Foreskin keratinocyte (primary cell): ENCODE measurements at places on chromosomes 2 and 18. TPM values are rescaled to one million over a fixed set of nuclear protein-coding genes. Genes with fewer than 3 reads are reported as not detected.

Gene CFAP65
- not detected in 2 replicates for total RNA-seq

DNA sequence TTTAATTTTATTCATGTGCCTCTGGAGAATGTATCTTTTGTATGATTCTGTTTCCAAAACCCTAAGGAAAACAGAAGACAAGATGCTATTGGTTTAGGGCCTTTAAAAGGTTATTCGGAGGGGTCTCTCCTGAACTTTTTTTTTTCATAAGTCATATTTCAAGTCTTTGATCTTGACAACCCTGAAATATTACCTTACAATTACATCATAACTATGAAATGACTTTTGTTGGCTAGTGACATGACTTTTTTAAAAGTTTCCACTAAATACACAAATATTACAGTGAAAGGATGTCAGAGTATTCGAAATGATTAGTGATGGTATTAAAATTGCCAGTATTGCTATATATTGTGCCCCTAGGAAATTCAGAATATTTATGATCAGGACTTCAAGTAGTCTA, 31.8 kb upstream of the FZD7 start:
- DNase-seq: no peak

GRCh38 chr2:105194022-105194675, 47.4 kb upstream of the GPR45 start:
- no peak for DNase-seq

DNA sequence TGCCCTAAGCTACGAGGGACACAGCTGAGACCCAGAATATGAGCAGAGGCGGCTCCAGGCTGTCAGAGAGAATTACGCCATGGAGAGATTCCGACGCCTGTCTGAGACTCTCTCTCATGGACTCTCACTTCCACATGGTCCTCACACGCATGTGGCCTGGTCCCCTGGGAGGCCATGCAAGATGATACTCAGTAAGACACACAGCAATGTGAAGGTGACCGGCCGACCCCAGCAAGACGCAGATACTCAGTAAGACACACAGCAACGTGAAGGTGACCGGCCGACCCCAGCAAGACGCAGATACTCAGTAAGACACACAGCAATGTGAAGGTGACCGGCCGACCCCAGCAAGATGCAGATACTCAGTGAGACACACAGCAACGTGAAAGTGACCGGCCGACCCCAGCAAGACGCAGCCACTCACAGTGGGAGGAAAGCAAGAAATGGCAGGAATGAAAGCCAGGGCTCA, 400.8 kb upstream of the MYT1L start:
- DNase-seq: no peak

DNA sequence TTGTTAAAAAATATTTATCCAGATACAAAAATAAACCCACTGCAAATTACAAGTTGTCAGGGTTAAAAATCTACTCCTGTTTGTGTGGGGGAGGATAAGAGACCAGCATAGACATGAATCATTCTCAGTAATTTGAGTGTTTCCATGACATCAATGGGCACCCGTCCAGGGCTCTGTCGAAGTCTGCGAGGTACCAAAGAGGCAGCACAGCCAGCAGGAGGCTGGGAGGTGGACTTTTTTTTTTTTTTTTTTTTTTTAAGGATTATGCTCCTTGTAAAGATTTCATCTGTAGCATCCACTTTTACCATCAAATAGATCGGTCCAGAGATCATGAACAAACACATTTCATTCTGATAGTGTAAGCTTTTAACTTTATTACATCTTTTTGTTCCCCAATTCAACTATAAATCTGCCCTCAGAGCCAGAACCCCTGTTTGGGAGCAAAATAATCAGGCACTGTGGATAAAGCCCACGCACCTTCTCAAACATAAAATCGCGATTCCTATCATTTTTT, 182.0 kb downstream of the TCF4 start:
- peak; percentile 79 for DNase-seq

- DNase-seq: no peak
Observed at GRCh38 chr18:59690996-59691395, 6.2 kb downstream of the CCBE1 start.

Gene COL4A3
- total RNA-seq: 0.07 and 0.34 TPM in 2 replicates

- DNase-seq: peak; percentile 91
Observed at GRCh38 chr2:101047075-101047766, 45.1 kb downstream of the RPL31 start.

- DNase-seq: no peak
Observed at GRCh38 chr2:231170055-231170454, 28.4 kb upstream of the ARMC9 start.

- DNase-seq: no peak
Observed at GRCh38 chr2:183011743-183012142, 26.5 kb downstream of the NCKAP1 start.

Gene OTOS
- not detected in 2 replicates for total RNA-seq

DNA sequence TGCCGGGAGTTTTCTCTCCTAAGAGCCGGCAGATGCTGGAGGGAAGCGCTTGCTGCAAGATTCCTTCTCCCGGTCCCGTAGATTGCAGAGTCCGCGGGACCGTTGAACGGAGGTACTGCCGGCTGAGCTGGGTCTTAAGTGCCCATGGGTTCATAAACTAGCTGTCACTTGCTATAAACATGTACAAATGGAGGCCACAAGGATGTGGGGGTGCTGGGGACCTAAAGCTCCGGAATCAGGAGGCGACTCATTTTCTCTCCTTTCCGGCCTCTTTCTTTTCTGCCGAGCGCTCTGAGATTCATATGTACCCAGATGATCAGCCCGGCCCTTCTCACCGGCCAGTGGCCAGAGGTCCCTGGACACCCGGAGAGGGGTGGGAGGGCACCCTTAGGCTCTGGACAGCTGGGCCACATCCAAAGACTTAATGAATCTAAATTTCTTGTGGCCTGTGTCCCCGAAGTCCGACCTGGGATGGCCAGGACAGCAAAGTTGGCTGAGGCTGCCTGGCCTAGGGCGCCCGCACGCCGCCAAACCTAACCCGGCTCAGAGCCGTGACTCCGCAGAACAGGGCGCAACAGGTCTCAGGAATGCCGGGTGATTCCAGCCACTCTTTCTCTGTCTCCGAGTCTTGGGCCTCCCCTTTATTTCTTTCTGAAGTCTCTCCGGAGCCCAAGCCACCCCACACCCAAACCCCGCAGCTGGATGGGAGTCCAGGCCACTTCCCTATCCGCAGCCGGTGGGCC, 2.4 kb upstream of the PAX3 start:
- DNase-seq: no peak

- no peak for DNase-seq
Observed at GRCh38 chr2:105886029-105886454, 141.3 kb downstream of the NCK2 start.

- no peak for DNase-seq
Observed at GRCh38 chr2:241617431-241618154, 19.4 kb downstream of the THAP4 start.

GRCh38 chr2:44983836-44984604, 25.2 kb downstream of the SIX2 start:
- no peak for DNase-seq

DNA sequence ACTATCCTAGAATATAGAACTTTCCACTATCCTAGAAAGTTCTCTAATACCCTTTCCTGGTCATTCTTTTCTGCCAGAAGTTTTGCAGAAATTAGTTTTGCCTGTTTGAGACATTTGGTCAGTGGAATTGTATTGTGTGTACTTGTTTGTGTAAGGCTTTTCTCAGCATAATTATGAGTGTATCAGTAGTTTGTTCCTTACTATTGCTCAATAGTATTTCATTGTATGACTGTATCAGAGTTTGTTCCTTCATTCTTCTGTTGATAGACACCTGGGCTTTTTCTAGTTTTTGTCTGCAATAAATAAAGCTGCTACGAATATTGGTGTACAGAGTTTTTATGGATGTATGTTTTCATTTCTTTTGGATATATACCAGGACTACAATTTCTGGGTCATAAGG, 27.2 kb downstream of the CCDC138 start:
- no peak for DNase-seq

- DNase-seq: no peak
Observed at GRCh38 chr18:49692906-49693716, 120.2 kb downstream of the ACAA2 start.

Gene GCG
- not detected in 2 replicates for total RNA-seq

GRCh38 chr2:42046819-42047487, 868 bp upstream of the PKDCC start:
- DNase-seq: no peak

DNA sequence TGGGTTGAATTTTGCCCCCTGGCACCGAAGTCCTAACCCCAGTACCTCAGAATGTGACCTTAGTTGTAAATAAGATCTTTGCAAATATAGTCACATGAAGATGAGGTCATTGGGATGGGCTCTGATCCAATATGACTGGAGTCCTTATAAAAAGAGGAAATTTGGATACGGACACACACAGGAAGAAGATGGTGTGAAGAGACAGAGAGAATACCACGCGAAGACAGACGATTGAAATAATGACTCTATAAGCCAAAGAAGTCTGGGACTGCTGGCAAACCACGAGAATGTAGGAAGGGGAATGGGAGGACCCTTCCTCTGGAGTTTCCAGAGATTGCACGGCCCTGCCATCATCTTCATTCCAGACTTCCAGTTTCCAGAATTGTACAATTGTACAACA, 98.6 kb downstream of the CPO start:
- no peak for DNase-seq

DNA sequence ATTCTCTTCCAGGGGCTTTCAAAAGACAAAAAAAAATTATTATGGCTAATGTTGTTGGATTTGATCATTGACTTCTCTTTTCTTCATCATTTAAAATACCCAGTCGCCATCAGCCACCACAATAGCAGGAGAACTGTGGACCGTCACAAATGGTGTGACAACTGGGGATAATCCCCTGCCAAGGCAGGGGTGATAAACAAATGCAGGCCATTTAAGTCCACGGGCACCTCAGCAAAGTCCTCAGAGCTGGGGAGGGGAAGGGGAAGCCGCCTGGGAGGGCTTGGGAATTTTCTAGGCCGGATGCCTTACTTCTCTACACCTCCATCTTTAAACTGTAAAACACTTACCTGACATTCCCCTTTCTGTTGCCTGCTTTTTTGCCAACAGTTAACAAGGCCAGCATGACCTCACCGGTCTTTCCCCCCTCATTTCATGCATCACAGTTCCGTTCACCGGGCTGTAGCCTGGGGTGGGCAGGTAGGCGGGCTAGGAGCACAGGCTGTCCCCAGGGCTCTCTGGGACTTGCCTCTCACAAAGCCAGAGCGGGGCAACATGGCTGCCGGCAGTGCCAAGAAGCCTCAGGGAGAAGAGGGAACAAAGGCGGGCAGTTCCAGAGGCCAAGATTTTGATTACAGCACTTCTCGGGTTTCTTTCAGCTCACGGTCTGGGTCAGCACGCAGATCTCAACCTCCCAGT, 820.4 kb downstream of the BCL11A start:
- DNase-seq: no peak

DNA sequence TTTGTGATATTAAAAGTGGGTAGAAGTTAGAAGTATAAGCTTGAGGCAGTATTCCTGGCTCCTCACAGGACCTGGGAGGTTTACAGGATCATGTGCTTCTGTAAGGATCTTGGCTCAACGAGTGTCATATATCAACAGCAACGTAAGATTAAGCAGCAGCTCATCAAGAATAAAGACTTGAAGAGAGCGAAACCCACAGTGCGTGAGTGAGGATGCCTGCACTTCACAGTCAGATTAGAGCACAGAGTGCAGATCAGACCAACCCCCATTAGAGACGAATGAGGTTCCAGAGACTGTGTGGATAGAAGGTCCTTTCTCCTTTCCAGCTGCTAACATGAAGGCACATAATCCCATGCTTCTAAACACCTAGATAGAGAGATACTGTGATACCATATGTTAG, 1656.7 kb upstream of the NXPH2 start:
- no peak for DNase-seq

- DNase-seq: no peak
Observed at GRCh38 chr2:2244508-2244907, 86.6 kb downstream of the MYT1L start.

- DNase-seq: no peak
Observed at GRCh38 chr2:205688417-205689200, 6.3 kb downstream of the NRP2 start.

GRCh38 chr2:15993232-15993610, 52.9 kb downstream of the MYCN start:
- no peak for DNase-seq

Gene QPCT
- total RNA-seq: 5.9 and 6.6 TPM in 2 replicates

Gene PRSS56
- total RNA-seq: not detected in 2 replicates

Gene KDM3A
- total RNA-seq: 11.1 and 12.3 TPM in 2 replicates

Gene COX5B
- 225 and 247 TPM in 2 replicates for total RNA-seq
